ENCODE measurements at places on chromosomes 16 and 17. TPM values are rescaled to one million over a fixed set of nuclear protein-coding genes. Genes with fewer than 3 reads are reported as not detected.
A peak's percentile ranks its signal among the peaks of the same experiment; 100 is the strongest.

DNA sequence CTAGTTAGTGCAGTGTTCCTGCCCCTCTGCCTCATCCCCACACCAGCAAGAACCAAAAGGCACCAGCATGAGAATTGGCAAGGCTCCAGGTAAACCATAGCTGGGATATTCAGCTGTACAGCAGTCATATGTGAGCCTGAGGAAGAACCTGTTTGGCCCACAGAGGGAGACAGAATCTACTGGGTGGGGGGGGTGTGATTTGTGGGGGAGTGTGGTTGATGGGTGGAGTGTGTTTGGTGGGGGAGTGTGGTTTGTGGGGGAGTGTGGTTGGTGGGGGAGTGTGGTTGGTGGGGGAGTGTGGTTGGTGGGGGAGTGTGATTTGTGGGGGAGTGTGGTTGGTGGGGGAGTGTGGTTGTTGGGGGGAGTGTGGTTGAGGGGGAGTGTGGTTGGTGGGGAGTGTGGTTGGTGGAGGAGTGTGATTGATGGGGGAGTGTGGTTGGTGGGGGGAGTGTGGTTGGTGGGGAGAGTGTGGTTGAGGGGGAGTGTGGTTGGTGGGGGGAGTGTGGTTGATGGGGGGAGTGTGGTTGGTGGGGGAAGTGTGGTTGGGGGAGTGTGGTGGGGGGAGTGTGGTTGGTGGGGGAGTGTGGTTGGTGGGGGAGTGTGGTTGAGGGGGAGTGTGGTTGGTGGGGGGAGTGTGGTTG lies 19.5 kb downstream of the MINK1 start:
- no peaks in the 10 kb centered on the region for H3K27me3 ChIP-seq
- H3K4me1 ChIP-seq = peaks cover 19% of the 10 kb centered on the region
- no peak overlapping the region for H3K4me3 ChIP-seq
- no peak overlapping the region for H3K27ac ChIP-seq
- DNase-seq = peak; percentile 78
- no peaks in the 10 kb centered on the region for H3K36me3 ChIP-seq

DNA sequence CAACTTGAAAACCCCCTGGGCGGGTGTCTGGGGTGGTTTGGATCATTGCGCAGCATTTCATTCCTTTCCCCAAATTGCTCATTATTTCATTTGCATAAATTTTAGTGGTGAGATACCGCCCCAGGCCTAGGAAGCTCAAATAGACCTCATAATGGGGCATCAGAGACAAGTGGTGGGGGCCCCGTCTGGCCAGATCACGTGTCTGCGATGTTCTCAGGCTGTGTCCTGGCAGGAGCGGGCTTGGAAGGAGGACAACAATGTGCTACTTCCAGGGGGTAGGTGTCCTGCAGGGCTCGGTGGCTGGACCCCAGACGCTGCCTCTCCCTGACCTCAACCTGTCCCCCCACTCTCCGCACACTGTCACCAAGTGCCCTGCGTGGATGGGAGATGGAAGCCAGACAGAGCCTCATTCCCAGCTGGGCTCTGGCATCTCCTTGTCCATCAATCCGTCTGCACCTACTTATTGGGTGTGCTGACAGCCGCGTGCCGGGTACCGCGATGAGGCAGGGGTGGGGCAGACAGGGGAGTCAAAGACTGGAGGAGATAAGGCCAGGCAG lies 116.9 kb downstream of the NTN1 start:
- DNase-seq = no peak
- no peaks in the 10 kb centered on the region for H3K27me3 ChIP-seq
- no peaks in the 10 kb centered on the region for H3K36me3 ChIP-seq
- no peaks in the 10 kb centered on the region for H3K4me1 ChIP-seq
- H3K4me3 ChIP-seq = no peak overlapping the region
- H3K27ac ChIP-seq = no peak overlapping the region

- H3K36me3 ChIP-seq = no peaks in the 10 kb centered on the region
- H3K4me1 ChIP-seq = no peaks in the 10 kb centered on the region
- no peaks in the 10 kb centered on the region for H3K27me3 ChIP-seq
- no peak overlapping the region for H3K4me3 ChIP-seq
- no peak for DNase-seq
Observed at GRCh38 chr17:80615376-80615775, 70.7 kb downstream of the RPTOR start.

TP53TG3C gene
- total RNA-seq = not detected

ANKRD40CL gene
- not detected for total RNA-seq

NPIPA3 gene
- total RNA-seq = not detected

PIRT gene
- total RNA-seq = not detected

All from natural killer cell (primary cell).